Activated T-helper 2 cell treated with anti-CD3 and anti-CD28 coated beads, Interferon-gamma antibody, Interleukin-2, Interleukin-4, amounts not matched to agents 10 μg/mL and 5 μg/mL and 100 μg/mL, durations not matched to agents 14 hours and 24 hours and 36 hours (primary cell): ENCODE measurements at places on chromosomes 7 and 10.
A peak's percentile ranks its signal among the peaks of the same experiment; 100 is the strongest.

DNA sequence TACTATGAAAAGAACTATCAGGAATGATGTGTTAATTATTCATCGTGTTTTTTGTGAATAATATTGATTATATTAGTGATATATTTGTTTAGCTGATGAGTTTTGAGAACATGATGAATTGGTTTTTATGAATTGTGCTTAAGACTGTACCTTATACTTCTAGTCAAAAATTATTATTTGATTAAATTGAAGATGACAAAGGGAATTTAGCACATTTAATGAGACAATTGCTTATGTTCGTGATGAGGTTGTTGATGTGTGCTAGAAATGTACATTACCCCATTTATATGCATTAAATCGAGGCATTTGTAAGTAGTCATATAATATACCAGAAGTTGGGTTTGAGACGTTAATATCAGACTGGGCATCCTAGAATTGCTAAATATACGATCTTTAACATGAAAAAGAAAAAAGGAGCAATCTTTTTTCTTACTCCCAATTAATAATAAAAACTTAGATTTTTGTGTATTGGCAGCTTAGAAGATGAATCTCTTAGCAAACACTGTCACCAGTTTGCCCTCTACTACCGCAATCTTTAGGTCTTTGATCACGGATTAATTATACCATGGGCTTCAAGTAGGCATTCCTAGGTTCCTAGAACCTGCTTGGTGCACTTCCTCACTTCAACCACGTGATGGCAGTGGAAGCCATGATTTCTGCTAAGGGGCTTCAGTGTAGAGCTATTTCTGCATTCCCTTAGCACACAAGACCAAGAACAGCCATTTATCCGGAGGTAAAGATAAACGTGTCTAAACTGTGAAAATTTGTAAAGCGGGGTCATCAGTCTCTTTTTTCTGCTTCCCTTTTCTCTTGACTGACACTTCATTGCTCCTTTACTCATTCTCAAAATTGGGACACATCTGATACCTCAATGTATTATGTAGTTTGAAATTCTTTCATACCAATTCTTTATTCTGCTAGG is 1.6 kb downstream of the KLHDC10 start:
- peak; percentile 51 for DNase-seq
- no peaks in the 10 kb centered on the region for H3K36me3 ChIP-seq
- H3K4me1 ChIP-seq: peaks cover 19% of the 10 kb centered on the region

DNA sequence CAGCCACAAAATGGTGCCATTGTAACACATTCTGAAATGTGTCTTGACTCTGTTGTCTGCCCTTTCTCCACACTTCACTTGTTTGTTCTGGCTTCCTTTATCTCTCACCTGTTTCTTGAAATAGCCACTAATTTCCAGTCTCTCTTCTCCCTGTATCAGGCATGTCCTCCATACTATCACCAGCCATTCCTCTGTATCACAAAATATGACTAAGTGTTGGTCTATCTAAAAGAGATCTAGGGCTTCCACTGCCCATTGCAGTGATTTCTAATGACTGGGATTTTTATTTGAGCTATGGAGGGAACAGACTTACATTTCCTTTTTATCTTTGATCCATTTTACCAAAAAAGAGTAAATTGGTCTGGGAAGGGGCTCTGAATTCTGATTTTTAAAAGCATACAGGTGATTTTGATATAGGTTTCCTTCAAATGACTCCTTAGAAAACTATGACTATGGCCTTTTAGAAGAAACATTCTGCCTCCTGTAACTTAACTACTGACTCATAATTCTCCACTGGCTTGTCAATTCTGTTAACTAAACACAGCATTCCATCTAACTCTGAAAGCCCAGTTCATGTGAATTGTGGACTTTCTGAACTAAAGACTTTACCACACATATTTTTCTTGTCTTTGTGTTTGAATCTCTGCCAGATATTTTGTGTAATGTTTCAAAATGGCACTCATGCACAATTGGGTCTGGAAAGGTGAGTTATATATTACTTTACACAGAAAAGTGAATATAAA is 1121.4 kb downstream of the XPNPEP1 start:
- no peaks in the 10 kb centered on the region for H3K27me3 ChIP-seq
- H3K4me1 ChIP-seq: no peaks in the 10 kb centered on the region
- H3K4me3 ChIP-seq: no peak overlapping the region
- no peak overlapping the region for H3K27ac ChIP-seq
- no peak for DNase-seq
- H3K36me3 ChIP-seq: no peaks in the 10 kb centered on the region

GRCh38 chr7:150481186-150481920 is 30.9 kb downstream of the GIMAP8 start:
- peak; percentile 40 for DNase-seq
- H3K27ac ChIP-seq: peak overlapping the region; percentile 99
- H3K4me1 ChIP-seq: peaks cover 79% of the 10 kb centered on the region

- no peaks in the 10 kb centered on the region for H3K4me1 ChIP-seq
- H3K27ac ChIP-seq: no peak overlapping the region
- no peak for DNase-seq
- H3K36me3 ChIP-seq: no peaks in the 10 kb centered on the region
- peaks cover 9% of the 10 kb centered on the region for H3K27me3 ChIP-seq
Observed at GRCh38 chr10:23686722-23687121, 247.8 kb downstream of the OTUD1 start.

- H3K4me1 ChIP-seq: no peaks in the 10 kb centered on the region
- peaks cover 38% of the 10 kb centered on the region for H3K36me3 ChIP-seq
- H3K27me3 ChIP-seq: no peaks in the 10 kb centered on the region
Observed at GRCh38 chr10:244227-244626, 109.0 kb downstream of the ZMYND11 start.

- peak overlapping the region; percentile 79 for H3K4me3 ChIP-seq
- no peaks in the 10 kb centered on the region for H3K36me3 ChIP-seq
- DNase-seq: no peak
- peaks cover 8% of the 10 kb centered on the region for H3K4me1 ChIP-seq
- H3K27ac ChIP-seq: peak overlapping the region; percentile 71
Observed at GRCh38 chr7:23491502-23491901, 21.2 kb upstream of the IGF2BP3 start.

DNA sequence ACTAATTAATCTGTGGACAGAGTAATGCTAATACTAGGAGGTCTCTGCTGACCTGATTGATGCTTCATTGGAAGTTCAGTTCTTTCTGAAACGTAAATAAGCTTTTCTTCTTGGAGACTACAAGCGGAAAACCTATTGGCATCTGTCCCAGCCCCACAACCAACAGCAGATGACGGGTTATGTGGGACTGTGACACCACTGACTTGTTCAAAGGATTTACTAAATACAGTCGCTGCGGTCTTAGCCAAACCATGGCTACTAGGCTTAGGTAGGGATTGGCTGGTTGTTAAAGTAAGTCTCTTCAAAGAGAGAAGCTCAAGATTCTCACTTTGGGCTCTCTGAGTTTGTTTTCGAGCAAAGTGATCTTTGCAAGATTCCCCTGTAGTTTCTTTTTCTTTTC is 68.3 kb downstream of the HYCC1 start:
- H3K27me3 ChIP-seq: no peaks in the 10 kb centered on the region
- H3K4me3 ChIP-seq: no peak overlapping the region
- peaks cover 32% of the 10 kb centered on the region for H3K36me3 ChIP-seq

DNA sequence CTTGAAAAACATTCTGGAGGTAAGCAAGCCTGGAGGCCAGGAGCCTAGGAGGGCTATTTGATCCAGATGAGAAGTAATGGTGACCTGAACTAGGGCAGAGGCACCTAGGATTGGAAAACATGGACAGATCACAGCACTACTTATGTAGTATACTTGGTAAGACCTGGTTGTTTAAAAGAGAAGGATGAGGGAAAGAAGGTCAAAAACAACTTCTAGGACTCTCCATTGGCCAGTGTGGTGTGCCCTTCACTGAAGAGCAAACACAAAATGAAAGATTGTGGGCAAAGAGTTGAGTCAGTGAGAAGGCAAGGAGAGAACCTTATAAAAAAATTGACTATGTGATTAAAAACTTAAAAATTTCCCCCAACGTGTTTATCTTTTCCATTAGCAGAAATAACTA is 14.3 kb downstream of the ANKRD1 start:
- H3K27me3 ChIP-seq: no peaks in the 10 kb centered on the region
- peaks cover 21% of the 10 kb centered on the region for H3K4me1 ChIP-seq
- H3K27ac ChIP-seq: peak overlapping the region; percentile 26
- H3K4me3 ChIP-seq: no peak overlapping the region

DNA sequence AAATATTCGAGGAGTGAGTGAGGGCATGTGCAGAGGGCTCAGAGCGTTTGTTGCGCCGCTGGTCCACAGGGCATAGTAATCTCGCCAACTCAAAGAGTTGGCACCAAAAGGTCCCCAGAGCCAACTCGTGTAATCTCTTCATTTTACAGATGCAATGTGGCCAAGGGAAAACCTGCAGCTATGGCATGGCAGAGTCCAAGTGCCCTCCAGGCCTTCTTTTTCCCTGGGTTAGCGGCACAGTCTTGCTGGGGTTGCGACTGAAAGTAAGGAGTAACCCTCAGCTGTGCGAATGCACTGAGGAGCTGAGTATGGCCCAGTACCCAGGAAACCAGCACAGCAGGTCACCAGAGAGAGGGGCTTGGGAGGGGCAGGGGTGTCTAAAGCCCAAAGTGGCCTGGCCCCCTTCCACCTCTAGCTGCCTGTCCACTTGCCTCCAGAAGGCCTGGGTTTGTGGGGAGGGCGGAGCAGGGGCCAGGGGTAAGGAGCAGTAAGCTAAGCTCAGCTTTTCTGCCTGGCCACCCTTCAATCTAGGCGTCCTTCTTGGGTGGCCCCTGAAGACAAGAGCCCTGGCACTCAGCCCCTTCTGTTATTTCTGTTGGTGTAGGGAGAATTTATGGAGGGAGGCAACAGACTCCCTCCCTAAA is 3.3 kb upstream of the GAD2 start:
- H3K36me3 ChIP-seq: no peaks in the 10 kb centered on the region
- no peak overlapping the region for H3K27ac ChIP-seq
- peaks cover 14% of the 10 kb centered on the region for H3K4me1 ChIP-seq
- peaks cover 59% of the 10 kb centered on the region for H3K27me3 ChIP-seq
- no peak overlapping the region for H3K4me3 ChIP-seq

GRCh38 chr10:36094096-36094495 is 452.0 kb upstream of the FZD8 start:
- H3K27ac ChIP-seq: no peak overlapping the region
- no peak overlapping the region for H3K4me3 ChIP-seq
